NCI-H460 (cell line): ENCODE measurements at places on chromosomes 2 and 18.

DNA sequence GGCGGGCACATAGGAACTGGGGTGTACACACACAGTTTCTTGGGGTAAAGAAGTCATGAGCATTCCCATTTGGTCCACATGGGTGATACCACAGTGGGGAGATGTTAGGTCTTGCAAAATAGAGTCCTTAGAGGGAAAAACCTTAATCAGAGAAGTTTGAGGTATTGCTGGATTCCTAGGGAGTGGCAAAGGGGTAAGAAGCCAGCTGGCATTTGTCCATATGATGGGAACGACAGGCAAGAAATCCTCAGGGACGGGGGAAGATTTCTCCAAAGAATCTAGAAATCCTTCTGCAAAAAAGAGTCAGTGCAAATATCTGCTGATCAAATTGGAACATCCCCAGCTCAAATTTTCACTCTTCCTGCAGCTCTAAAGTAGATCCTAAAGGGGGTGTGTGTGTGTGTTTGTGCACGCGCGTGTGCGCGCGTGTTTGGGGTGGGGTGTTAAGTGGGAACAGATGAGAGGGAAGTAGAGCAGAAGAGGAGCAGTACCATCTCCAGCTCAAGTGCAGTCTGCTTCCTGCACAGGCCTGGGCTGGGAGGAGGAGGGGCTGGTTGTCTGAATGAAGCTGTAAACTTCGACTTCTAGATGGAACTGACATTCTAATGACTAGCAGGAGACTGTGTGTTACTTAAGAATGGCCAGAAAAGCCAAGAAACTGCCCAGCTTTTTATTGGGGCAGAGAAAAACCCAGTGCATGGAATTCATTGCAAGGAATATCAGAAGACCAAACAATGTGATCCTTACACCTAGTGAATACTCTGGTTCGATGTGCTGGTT lies 168.0 kb downstream of the SPP2 start:
- no peak for DNase-seq

DNA sequence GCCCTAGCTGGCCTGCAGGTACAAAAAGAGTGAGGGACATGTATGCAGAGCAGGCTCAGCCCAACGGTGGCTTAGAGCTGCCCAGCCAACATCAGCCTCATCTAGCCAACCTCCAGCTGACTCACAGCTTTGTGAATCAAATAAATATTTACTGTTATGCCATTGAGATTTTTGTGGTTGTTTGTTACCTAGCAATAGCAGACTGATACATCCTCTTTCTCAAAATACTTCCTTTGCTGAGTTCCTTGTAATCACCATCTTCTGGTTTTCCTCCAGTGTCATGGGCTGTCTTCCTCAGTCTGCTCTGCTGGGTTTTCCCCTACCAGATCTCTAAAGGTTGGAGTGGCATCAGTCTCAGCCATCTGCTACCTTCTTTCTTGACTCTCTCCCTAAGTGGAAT lies 126.6 kb upstream of the SLC1A4 start:
- DNase-seq, result no peak

DNA sequence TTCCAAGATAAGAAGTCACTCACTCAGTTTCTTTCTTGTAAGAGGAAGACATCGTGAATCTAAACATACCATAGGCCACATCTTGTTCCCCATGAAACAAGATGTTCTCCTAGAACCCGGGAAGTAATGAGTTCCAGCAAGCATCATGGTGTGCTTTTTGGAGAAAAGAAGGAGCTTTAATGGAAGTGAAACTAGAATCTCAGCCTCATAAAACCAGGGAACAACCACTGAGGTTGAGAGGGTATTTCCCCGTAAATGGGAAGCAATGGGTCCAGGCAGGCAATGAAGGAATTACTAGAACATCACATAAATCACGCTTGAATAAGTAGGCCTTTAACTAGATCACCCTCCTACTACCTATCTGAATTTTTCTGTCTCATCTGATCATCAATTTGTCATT lies 40.3 kb downstream of the PSTPIP2 start:
- no peak for DNase-seq

DNA sequence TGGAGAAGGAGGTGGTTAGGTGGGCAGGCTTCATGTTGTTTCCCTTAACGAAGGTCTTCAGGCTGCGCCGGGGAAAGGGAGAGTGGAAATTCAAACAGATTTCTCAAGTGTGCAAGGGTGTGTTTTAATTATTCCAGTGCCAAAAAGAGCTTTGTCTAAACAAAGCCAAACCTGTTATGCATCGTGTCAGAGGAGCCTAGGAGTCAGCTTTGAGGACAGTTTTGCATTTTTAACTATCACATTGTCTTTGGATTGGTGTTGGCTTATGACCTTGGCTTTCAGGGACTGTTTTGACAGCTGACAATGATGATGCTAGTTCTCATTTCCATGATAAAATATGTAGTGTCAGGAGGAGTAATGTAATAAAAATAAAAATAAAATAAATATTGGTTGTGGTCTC lies 144.8 kb downstream of the LDLRAD4 start:
- DNase-seq, result no peak

DNA sequence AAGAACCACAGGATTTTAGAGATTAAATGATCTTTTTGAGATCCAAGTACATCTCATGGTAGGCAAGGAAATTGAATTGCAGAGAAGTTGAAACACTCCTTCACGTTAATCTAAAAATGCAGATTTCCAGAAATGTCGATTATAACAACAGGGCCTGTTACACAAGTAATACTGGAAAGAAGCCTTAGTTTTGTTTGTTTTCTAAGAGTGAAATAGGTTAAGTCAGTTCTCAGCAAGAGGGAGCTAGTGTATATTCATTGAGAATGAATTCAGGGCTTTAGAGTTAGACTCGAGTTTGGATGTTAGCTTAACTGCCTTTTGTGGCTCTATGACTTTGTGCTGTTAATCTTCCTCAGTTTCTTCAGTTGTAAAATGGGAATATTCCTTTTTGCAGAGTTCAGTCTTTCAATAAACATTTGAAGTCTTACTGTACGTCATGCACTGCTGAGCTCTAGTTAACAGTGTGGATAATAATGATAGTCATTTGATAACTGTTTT lies 926 bp downstream of the NDUFV2 start:
- DNase-seq, result no peak

- DNase-seq, result no peak
Observed at GRCh38 chr2:180669016-180669415, 311.4 kb upstream of the UBE2E3 start.

- no peak for DNase-seq
Observed at GRCh38 chr2:48984922-48985321, 169.4 kb downstream of the FSHR start.

DNA sequence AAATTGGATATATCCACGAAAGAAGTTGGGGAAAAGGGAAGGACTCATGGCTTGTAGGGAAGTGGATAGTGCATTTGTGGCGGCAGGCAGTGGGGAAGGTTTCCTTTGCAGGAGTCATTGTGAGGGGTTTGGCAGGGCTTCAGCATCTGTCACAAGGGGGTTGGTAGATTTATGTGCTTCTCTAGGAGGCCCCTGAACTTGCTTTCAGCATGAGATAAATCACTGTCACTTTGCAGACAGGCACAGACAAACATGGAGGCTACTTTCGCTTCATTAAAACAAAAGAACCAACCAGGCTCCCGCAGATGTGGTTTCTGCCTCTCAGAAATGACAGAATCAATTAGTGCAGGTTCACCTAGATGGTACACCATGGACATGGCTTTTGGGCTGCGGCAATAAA lies 340.7 kb downstream of the TGIF1 start:
- no peak for DNase-seq

GRCh38 chr2:15584767-15585469 lies 6.8 kb upstream of the DDX1 start:
- no peak for DNase-seq

GRCh38 chr2:98972582-98973167 lies 36.6 kb upstream of the CRACDL start:
- DNase-seq, result no peak

- no peak for DNase-seq
Observed at GRCh38 chr18:45565280-45565970, 49.9 kb upstream of the SLC14A2 start.

GRCh38 chr2:217127744-217128143 lies 267.9 kb upstream of the TNP1 start:
- DNase-seq, result no peak

DNA sequence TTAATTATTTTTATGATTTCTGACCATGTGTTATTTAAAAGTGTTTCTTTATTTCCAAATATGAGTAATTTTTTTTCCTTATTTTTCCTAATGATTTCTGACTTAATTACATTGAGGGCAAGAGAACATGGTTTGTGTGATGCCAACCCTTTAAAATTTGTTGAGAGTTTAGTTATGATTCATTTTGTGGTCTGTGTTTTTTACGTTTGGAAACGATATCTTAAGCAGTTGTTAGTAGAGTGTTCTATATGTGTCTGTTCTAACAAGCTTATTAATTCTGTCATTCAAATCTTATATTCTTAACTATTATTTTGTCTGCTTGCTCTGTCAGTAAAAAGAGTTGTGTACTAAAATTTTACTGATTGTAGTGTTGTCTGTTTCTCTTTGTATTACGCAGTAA lies 15.0 kb downstream of the NAB1 start:
- no peak for DNase-seq

DNA sequence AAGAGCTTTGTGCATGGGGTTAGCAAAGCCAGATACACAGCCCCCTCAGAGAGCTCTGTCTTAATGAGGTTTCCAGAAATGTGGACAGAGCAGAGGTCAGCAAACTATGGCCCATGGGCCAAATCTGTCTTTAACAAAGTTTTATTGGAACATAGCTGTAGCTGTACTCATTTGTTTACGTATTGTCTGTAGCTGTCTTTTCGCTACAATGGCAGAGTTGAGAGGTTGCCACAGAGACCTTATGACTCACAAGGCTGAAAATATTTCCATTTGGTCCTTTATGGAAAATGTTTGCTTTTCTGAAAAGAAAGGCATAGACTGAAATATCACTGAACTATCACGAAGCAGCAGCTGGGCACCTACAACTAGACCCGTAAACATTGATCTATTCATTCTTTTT lies 841.8 kb downstream of the SLC4A3 start:
- no peak for DNase-seq

DNA sequence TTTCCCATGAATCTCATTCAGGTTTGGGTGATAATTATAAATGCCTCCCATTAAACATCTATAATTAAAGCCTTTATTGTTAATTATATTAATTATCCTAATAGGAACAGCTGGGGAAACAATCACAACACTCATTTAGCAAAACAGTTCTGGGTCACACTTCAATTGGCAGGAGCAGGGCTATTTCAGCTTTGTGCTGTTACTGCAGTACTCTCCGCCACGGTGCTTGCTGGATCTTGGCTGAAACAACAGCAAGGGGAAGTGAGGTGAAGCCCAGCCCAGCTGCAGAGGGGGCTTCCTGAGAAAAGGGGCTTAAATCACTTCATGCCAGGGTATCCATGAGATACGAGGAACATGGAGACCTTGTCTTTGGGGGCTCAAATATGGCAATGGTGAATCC lies 79.5 kb upstream of the SOX11 start:
- no peak for DNase-seq
